ENCODE measurements at places on chromosomes 16 and 17.

DNA sequence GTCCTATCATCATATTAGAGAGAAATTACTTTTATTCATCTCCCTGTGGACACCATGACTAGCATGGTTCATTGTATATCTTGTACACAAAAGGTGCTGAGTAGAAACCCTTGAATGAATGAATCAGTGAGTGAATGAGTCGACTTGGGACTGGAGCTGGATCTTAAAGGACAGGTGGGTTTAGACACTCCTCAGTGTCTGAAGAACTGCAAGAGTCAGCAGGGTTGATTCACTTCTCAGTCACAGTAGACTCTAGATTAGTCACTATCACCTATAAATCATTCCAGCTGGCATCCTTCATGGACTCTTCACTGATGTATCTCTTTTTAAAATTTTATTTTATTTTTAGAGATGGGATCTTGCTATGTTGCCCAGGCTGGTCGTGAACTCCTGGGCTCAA is 30.1 kb upstream of the PMFBP1 start:
- DNase-seq = no peak

DNA sequence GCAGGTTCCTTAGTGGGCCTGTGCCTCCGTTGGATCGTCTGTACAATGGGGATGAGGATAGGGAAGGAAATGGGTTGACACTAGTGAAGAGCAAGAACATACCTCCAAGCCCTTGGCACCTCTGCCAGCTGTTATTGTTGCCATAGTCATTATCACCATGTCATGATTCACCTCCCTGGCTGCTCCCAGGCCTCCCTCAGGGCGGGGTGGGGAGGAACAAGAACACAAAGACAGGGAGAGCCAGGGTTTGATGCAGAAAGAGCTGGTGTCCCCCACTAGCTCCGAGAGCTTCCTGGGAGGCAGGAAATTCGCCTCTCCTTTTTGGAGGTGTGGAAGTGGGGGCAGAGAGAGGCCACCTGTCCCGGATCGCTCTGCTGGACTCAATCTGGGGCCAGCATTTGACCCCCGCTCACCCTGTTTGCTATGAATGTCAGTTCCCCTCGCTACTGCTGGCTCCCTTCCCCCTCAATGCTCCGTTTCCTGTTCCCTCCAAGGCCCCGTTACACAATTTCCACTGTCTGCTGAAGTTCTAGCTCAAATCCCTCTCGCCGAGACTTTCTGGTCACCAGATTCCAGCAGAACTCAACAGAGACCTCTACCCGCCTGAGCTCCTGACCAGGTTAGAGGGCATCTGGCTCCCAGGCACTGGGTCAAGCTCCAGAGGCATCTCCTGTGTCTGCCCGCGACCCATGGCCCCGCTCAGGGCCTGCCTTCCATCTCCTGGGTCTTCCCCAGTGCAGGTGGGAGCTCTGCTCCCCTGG is 9.1 kb downstream of the TIMP2 start:
- no peak for DNase-seq

- no peak for DNase-seq
Measured at GRCh38 chr17:39339272-39339671, 62.2 kb downstream of the FBXL20 start.

DNA sequence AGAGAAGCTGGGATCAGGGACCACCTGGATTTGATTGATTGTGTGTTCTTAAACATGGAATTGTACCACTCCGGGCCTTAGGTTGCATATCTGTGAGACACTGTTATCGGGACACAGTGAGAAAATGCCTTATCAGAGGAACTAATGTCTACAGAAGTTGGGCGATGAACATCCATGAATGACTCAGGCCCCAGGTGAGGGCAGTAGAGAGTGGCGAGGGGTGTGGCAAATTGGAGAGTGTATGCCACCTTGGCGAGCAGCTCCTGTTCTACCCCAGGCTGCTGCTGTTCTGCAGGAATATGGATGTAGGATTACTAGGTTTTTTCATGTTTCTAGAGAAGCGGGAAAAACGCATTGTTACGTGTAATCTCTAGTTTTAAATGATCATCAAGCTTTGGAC is 38.8 kb downstream of the CLEC16A start:
- no peak for DNase-seq

DNA sequence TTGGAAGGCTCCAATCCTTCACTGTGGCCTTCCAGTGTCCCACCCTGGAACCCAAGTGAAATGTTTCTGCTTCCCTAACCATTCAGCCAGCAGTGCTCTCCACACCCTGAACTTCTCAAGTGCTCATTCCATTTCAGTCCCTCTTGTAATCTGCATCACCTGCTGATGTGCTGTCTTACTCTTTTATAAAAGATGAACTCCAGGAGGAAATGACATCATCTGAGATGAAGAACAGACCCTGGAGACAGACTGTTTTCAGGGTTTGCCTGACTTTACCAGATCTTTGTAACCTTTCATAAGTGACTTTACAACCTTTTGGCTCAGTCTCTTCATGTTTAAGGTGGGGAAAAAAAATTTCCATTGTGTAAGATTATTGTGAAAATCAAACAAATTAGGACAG is 61.3 kb downstream of the CNTNAP4 start:
- DNase-seq = no peak

DNA sequence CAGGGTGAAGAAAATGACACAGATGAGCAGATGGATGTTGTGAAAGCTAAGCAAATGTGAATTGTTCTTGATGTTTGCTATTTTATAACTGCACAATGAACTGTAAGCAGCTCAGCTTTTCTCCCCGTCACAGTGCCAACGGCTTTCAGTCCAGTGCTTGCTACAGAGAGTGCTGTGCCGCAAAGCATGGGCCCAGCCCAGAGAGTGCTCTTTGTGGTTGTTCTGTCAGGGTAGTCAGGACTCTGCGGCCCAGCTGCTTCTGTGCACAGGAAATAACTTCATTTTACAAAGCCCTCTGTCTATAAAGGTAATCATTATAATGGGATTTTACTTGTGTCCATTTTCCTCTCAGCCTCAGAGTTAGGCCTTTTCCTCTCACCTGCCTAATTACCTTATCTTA is 39.1 kb downstream of the CDRT15 start:
- DNase-seq = no peak

DNA sequence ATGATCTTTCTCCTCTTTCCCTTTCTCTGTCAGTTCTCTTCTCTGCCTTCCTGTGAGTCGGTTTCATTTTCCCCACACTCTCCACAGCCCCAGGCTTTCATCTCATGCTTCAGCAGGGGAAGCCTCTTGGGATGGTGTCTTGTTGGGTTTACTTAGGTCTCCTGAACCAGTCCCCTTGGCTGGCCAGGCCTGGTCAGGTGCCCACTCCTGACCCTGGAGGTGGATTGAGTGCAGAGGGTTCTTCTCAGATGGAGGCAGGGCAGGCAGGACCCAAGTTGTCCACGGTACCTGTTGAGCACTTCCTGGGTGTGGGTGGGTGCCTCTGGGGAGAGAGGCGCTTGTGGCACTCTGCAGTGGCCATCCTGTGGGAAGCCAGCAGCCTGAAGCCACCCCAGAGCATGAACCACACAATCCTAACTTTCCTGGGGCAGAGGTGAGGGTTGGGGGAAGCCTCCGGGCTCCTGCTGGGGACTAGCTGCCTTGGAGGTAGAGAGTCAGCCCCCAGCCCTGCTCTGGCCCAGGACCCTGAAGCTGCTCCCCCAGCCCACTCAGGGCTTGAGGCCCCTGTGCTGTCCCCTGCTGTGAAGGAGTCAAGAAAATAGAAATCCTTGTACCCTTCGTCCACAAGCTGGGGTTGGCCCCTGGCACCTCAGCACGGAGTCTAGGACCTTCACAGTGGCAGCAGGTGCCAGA is 2.0 kb upstream of the RAP1GAP2 start:
- no peak for DNase-seq

- DNase-seq = no peak
Measured at GRCh38 chr16:84509032-84509950, 4.8 kb upstream of the MEAK7 start.

GRCh38 chr17:56648806-56649205 is 55.3 kb downstream of the NOG start:
- no peak for DNase-seq

- DNase-seq = no peak
Measured at GRCh38 chr17:68074279-68074678, 38.7 kb downstream of the KPNA2 start.

- DNase-seq = no peak
Measured at GRCh38 chr16:12750554-12750918, 53.2 kb downstream of the CPPED1 start.

GRCh38 chr17:8754890-8755289 is 3.5 kb downstream of the SPDYE4 start:
- DNase-seq = no peak

- DNase-seq = no peak
Measured at GRCh38 chr16:57713596-57713995, 19.0 kb downstream of the DRC7 start.

DNA sequence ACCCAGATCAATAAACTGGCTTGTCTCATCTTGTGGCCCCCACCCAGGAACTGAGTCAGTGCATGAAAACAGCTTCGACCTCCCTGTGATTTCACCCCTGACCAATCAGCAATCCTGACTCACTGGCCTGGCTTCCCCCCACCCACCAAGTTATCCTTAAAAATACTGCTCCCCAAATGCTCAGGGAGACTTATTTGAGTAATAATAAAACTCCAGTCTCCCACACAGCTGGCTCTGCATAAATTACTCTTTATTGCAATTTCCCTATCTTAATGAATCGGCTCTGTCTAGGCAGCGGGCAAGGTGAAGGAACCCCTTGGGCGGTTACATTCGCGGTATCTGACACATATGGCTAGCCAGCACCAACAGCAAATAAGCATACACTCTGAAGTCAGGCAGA is 9.8 kb upstream of the RABEP1 start:
- no peak for DNase-seq

DNA sequence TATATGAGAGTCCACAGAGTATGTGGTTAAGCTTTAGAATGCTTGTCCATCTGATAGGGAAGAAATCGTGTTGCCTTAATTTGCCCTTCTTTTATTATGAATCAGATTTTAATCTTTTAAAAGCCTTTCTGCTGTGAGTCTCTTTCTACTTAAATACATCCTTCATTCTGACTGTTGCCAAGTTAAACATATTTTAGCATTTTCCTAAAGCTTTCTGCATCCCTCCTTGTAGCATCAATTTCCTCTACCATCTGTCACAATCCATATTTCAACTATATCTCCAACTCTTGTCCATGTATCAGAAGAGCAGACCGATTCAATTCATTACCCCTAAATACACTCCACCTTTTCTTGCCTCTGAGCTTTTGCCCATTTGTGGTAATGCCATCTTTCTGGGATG is 20.5 kb upstream of the FA2H start:
- DNase-seq = no peak

GRCh38 chr17:7240375-7240774 is 1.1 kb upstream of the PHF23 start:
- DNase-seq = no peak

DNA sequence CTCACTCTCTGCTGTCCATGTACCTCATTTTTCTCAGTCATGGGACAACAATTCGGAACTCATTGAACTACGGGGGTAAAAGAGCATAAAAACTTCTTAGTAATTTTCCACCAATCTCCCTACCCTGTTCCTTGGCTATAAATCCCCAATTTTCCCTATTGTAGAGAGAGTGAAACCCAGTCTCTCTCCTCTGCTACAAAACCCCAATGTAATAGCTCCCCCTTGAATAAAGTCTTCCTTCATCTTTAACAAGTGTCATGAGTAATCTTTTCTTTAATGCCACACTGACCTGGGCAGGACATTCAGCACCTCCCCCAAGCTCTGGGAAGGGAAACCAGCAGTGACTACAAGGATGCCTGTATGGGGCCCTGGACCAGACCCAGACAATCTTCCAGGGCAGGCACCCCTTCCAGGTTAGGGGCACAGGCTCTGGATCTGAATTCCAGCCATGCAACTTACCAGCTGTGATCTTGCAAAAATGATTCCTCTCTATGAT is 10.2 kb upstream of the EIF1 start:
- DNase-seq = peak; percentile 29

DNA sequence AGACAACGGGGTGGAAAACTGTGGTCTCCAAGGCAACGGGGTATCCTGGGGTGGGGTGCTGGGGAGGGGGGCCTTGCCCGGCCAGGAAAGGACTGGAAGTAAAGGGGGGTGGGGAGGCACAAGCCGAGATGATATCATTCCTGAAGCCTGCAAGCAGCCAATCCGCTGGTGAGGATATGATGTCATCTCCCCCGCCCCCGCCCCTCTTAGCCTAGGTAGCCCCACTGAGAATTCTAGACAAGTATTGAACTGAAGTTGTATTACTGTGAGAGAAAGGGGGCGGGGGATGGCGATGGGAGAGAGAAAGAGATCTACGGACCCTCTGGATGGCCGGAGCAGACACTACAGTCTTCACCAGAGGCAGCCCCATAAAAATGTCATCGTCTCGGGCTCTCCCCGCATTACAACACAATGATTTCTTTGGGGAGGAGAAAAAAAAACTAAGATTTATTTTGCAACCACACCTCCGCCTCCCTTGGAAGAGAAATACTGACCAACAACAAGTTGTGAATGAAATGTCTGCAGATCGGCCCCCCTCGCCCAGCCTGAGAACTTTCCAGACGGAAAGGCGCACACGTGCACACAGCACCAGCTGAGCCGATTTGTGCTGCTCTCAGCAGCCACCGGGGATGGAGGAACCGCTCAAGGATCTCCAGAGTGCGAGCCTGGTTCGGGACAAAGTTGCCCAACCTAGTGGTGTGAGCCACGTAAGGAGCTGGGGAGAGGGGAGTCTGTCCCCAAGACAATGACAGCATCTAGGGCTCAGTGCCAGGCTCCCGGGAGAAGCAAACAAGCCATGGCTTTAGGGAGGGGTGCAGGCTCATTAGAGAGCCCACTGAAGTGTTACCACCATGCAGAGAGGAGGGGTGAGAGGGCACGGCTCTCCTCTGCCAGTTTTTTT is 222.1 kb downstream of the SOX9 start:
- peak; percentile 72 for DNase-seq

- DNase-seq = no peak
Measured at GRCh38 chr17:50943575-50943933, 77.4 kb upstream of the TOB1 start.

All from astrocyte of the spinal cord (primary cell).